ENCODE measurements at places on chromosomes 3 and 15. TPM values are rescaled to one million over a fixed set of nuclear protein-coding genes. Genes with fewer than 3 reads are reported as not detected.

DNA sequence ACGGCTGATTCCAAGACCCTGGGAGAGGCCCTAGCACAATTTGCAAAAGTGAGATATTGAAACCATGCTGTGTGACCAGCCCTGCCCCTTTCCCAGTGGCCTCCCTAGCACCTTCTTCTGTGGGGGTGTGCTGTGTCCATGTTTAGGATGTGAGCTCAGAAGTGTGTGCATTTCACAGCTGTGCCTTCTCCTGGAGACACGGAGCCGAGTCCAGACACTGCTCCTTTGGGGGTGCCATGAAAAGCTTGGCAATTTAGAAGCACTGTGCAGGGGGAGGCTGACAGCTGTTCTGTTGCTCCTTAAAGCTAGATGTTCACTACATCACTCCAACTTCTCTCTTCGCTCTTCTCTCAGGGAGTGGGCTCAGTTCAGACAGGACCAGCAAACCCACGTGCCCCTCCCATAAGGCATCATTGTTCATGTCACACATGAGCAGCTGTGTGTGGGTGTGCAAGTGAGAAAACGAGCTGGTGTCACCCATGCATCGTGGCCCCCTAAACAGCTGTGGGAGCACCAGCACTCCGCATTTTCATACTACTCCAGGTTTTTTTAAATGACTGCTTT lies 492.6 kb downstream of the GABRG3 start:
- no peak overlapping the region for H3K27ac ChIP-seq
- H3K4me3 ChIP-seq = no peak overlapping the region
- DNase-seq = no peak
- no peaks in the 10 kb centered on the region for H3K36me3 ChIP-seq
- no peaks in the 10 kb centered on the region for H3K27me3 ChIP-seq

DNA sequence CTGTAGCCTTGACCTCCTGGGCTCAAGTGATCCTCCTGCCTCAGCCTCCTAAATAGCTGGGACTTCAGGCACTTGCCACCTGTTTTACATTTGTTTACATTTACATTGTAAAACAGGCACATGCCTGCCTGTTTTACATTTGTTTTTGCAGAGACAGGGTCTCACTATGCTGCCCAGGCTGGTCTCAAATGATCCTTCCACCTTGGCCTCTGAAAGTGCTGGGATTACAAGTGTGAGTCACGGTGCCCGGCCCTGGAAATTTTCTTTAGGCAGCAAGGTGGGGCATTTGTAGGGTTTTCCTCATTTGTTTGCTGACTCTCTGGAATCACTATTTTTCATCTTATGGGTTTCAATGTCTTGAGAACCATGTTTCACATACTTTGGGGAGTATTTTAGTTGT lies 25.0 kb downstream of the PIF1 start:
- H3K36me3 ChIP-seq = no peaks in the 10 kb centered on the region
- H3K4me1 ChIP-seq = no peaks in the 10 kb centered on the region
- no peak overlapping the region for H3K27ac ChIP-seq
- no peak for DNase-seq

DNA sequence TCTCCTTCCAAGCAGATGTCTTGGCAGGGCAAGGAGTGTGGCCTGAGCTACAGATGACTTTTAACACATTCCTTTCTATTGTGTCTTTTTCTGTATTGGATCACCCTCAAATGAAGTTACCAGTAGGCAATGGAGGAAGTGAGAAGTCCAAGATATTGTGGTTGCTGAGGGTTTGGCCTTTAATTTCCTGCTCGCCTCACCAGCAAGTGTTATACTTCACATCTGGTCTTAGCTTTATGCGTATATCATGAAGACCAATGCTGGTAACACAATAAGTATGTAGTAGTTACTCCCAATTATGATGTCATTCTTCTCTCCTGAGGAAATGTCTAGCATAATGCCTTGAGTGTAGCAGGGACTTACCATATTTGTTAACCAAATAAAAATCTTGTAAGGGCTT lies 179.9 kb downstream of the ZIC1 start:
- H3K4me3 ChIP-seq = no peak overlapping the region
- H3K27ac ChIP-seq = no peak overlapping the region
- DNase-seq = no peak

HYAL1 gene
- total RNA-seq = 0.16 TPM

RNU5B-1 gene
- total RNA-seq = 19.9 TPM

RASGRF1 gene
- not detected for total RNA-seq
